ENCODE measurements at places on chromosomes 4 and X. TPM values are rescaled to one million over a fixed set of nuclear protein-coding genes. Genes with fewer than 3 reads are reported as not detected.

The FTHL17 gene
- total RNA-seq = not detected

The PIR gene
- 2.9 TPM for total RNA-seq

The THOC2 gene
- 60.0 TPM for total RNA-seq

The GYG2 gene
- total RNA-seq = 9.6 TPM

The TASL gene
- not detected for total RNA-seq

The ABCG2 gene
- total RNA-seq = 54.3 TPM

The FGD1 gene
- 7.1 TPM for total RNA-seq

The BEND4 gene
- total RNA-seq = 0.14 TPM

The TMEM35A gene
- total RNA-seq = 4.0 TPM

The RAB41 gene
- total RNA-seq = not detected

DNA sequence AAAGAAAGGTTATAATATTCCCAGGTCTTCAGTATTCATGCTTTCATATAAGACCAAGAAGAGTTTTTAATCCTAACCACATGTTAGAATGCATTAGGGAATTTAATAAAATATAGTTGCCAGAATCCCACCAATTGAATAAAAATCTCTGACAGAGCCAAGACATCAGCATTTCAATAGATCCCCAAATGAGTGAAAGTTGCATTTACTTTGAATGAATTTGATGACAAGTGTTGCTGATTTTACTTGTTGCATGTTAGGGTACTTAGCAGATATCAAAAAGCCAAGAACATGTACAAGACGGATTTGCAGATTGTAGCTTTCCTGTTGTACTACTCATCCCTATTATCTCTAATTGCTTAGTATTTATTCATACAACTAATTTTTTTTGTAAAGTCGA is 39.9 kb upstream of the PRR27 start:
- no peaks in the 10 kb centered on the region for H3K4me1 ChIP-seq
- no peak overlapping the region for H3K4me3 ChIP-seq
- no peak for DNase-seq
- H3K27ac ChIP-seq = no peak overlapping the region
- no peaks in the 10 kb centered on the region for H3K36me3 ChIP-seq

- H3K4me3 ChIP-seq = no peak overlapping the region
- no peaks in the 10 kb centered on the region for H3K4me1 ChIP-seq
- DNase-seq = no peak
These were observed 5.8 kb upstream of the UXT start for GRCh38 chrX:47664737-47665136.

DNA sequence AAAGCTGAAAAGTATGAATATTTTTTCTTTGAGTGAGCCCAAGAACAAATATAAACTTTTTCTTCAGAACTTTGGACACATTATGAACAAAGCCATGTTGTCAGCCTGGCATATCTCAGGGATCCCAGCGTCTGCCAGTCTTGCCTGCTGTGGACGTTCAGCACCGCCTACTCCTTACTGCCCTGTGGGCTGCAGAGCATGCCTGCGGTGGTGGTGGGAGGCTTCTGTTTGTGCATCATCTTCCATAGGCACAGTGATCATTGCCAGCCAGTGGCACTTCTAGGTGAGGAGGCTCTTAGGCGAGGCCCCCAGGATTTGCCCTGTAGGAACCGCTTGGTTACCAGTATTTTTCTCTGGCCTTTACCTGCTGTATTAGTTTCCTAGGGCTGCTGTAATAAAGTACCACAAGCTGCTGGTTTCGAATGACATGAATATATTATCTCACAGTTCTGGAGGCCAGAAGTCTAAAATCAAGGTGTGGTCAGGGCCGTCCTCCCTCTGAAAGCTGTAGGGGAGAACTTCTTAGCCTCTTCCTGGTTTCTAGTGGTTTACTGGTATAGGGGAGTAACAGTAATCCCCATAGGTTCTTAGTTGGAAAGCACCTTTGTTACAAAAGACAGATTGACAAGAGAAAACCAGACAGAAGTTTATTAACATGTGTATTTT is 15.4 kb downstream of the ANXA3 start:
- H3K4me3 ChIP-seq = no peak overlapping the region
- no peaks in the 10 kb centered on the region for H3K4me1 ChIP-seq
- DNase-seq = no peak

- H3K4me1 ChIP-seq = no peaks in the 10 kb centered on the region
- H3K27ac ChIP-seq = no peak overlapping the region
- DNase-seq = no peak
These were observed 53.3 kb downstream of the RGS12 start for GRCh38 chr4:3346146-3346545.

DNA sequence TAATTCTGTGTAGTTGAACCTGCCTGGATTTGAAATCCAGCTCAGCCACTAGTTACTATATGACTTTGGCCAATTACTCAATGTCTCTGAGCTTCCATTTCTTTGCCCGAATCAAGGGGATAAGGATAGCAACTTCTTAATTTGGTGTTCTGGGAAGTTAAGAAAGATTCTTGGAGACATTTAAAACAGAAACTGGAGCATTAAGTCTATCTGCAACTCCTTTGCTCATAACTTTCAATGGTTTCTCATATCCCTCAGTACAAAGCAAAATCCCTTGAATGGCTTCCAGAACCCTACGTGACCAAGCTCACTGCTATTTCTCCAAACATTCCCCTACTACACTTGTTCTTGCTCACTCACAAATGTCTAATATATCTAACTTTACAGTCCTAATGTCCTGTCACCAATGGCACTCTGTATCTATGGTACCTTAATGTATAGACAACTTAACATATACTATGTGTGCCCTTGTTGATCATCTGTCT is 849.1 kb upstream of the SLIT2 start:
- H3K27ac ChIP-seq = no peak overlapping the region
- H3K27me3 ChIP-seq = no peaks in the 10 kb centered on the region
- H3K36me3 ChIP-seq = no peaks in the 10 kb centered on the region
- DNase-seq = no peak
- H3K4me1 ChIP-seq = no peaks in the 10 kb centered on the region

GRCh38 chrX:100973411-100973810 is 3.9 kb downstream of the ARL13A start:
- H3K27ac ChIP-seq = no peak overlapping the region
- no peaks in the 10 kb centered on the region for H3K4me1 ChIP-seq
- H3K4me3 ChIP-seq = no peak overlapping the region
- DNase-seq = no peak
- no peaks in the 10 kb centered on the region for H3K36me3 ChIP-seq
- H3K27me3 ChIP-seq = no peaks in the 10 kb centered on the region

DNA sequence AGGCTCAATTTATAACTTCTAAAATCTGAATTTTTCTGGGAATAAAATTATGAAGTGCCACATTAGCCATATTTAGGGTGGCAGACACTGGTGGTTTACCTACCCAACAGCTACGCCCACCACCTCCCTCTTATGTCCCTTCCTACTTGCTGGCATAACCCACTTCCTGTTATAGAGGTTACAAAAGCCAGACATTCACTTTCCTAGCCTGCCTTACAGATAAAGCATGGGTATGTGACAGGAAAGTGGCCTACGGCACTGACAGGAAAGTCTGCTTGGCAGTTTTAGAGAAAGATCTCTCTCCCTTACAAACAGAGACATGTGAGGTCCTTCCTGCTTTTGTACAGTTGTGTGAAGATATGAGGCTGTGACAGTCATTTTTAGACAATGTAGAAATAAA is 12.4 kb downstream of the DDX53 start:
- H3K4me1 ChIP-seq = no peaks in the 10 kb centered on the region
- H3K4me3 ChIP-seq = no peak overlapping the region
- no peak overlapping the region for H3K27ac ChIP-seq
- no peak for DNase-seq
- H3K27me3 ChIP-seq = no peaks in the 10 kb centered on the region

GRCh38 chr4:142660728-142661127 is 185.4 kb downstream of the INPP4B start:
- H3K27me3 ChIP-seq = no peaks in the 10 kb centered on the region
- H3K4me3 ChIP-seq = no peak overlapping the region
- H3K4me1 ChIP-seq = no peaks in the 10 kb centered on the region
- no peak overlapping the region for H3K27ac ChIP-seq
- no peaks in the 10 kb centered on the region for H3K36me3 ChIP-seq

GRCh38 chr4:52098618-52099017 is 47.5 kb downstream of the SPATA18 start:
- H3K36me3 ChIP-seq = no peaks in the 10 kb centered on the region
- no peak for DNase-seq
- no peak overlapping the region for H3K27ac ChIP-seq
- H3K4me3 ChIP-seq = no peak overlapping the region
- H3K4me1 ChIP-seq = no peaks in the 10 kb centered on the region

- no peaks in the 10 kb centered on the region for H3K27me3 ChIP-seq
- no peaks in the 10 kb centered on the region for H3K4me1 ChIP-seq
- peak overlapping the region; percentile 13 for H3K27ac ChIP-seq
- no peak for DNase-seq
These were observed 250.8 kb downstream of the ARHGAP24 start for GRCh38 chr4:85725721-85726170.

DNA sequence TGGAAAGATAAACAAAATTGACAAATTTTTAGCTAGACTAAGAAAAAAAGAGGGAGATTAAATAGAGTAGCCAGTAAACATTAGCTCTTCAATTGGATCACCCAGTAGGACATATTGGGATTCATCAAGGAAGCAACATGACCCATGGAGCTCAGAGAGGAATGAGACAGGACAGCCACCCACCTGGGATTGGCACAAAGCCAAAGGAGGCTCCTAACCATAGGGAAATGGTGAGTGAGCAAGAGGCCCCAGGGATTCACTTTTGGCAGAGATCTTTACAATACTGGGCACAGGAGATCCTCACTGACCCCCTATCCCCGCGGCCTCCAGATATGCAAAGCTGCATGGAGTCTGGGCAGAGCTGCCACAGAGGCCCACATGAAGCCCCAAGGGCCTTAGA is 34.8 kb upstream of the CXCL6 start:
- H3K4me3 ChIP-seq = no peak overlapping the region
- no peak overlapping the region for H3K27ac ChIP-seq

- DNase-seq = no peak
- no peak overlapping the region for H3K27ac ChIP-seq
- H3K4me3 ChIP-seq = no peak overlapping the region
- no peaks in the 10 kb centered on the region for H3K4me1 ChIP-seq
- no peaks in the 10 kb centered on the region for H3K27me3 ChIP-seq
- no peaks in the 10 kb centered on the region for H3K36me3 ChIP-seq
These were observed 4.9 kb downstream of the ELF2 start for GRCh38 chr4:139171876-139172691.

GRCh38 chr4:184363258-184363657 is 111.1 kb downstream of the IRF2 start:
- DNase-seq = no peak
- H3K4me1 ChIP-seq = no peaks in the 10 kb centered on the region
- no peak overlapping the region for H3K4me3 ChIP-seq
- no peaks in the 10 kb centered on the region for H3K27me3 ChIP-seq

GRCh38 chr4:20474119-20474518 is 222.4 kb downstream of the SLIT2 start:
- H3K4me3 ChIP-seq = no peak overlapping the region
- H3K36me3 ChIP-seq = no peaks in the 10 kb centered on the region
- no peak for DNase-seq
- no peak overlapping the region for H3K27ac ChIP-seq
- no peaks in the 10 kb centered on the region for H3K27me3 ChIP-seq

GRCh38 chrX:119676949-119677653 is 15.9 kb downstream of the SEPTIN6 start:
- no peak for DNase-seq
- H3K27me3 ChIP-seq = no peaks in the 10 kb centered on the region
- no peak overlapping the region for H3K27ac ChIP-seq
- no peaks in the 10 kb centered on the region for H3K4me1 ChIP-seq

GRCh38 chr4:19348746-19349145 is 903.0 kb upstream of the SLIT2 start:
- DNase-seq = no peak
- H3K27ac ChIP-seq = no peak overlapping the region
- no peak overlapping the region for H3K4me3 ChIP-seq
- no peaks in the 10 kb centered on the region for H3K27me3 ChIP-seq
- no peaks in the 10 kb centered on the region for H3K36me3 ChIP-seq

- H3K27ac ChIP-seq = peak overlapping the region; percentile 45
- H3K4me3 ChIP-seq = no peak overlapping the region
- H3K27me3 ChIP-seq = no peaks in the 10 kb centered on the region
- H3K36me3 ChIP-seq = no peaks in the 10 kb centered on the region
- no peaks in the 10 kb centered on the region for H3K4me1 ChIP-seq
- peak; percentile 28 for DNase-seq
These were observed 164.7 kb upstream of the SLC7A11 start for GRCh38 chr4:138406876-138407275.

GRCh38 chrX:22660756-22661155 is 339.0 kb upstream of the DDX53 start:
- no peak overlapping the region for H3K27ac ChIP-seq
- H3K27me3 ChIP-seq = no peaks in the 10 kb centered on the region
- no peaks in the 10 kb centered on the region for H3K36me3 ChIP-seq
- no peaks in the 10 kb centered on the region for H3K4me1 ChIP-seq

- no peak for DNase-seq
- H3K4me1 ChIP-seq = no peaks in the 10 kb centered on the region
- no peaks in the 10 kb centered on the region for H3K36me3 ChIP-seq
- no peak overlapping the region for H3K4me3 ChIP-seq
- no peaks in the 10 kb centered on the region for H3K27me3 ChIP-seq
These were observed 59.7 kb upstream of the VCX3B start for GRCh38 chrX:8404926-8405325.

- no peaks in the 10 kb centered on the region for H3K4me1 ChIP-seq
- H3K27me3 ChIP-seq = no peaks in the 10 kb centered on the region
- no peak for DNase-seq
- no peak overlapping the region for H3K4me3 ChIP-seq
These were observed 24.2 kb downstream of the GPRIN3 start for GRCh38 chr4:89283226-89284009.

DNA sequence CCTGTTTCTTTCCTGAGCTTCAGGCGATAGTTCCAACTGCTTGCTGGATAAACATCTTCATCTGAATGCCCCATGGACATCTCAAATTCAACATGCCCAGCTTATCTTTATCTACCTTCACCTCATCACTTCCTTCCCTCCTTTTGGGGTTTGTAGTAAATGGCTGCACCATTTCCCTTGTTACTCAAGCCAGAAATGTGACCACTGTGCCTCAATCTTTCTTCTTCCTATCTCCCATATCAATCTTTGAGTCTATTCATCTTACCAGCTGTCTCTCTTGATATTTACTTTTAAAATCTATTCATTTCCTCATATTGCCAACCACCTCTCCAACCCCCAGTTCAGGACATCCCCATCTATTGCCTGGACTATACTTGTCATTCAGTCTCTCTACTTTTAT is 155.4 kb downstream of the PPA2 start:
- H3K4me1 ChIP-seq = no peaks in the 10 kb centered on the region
- no peak overlapping the region for H3K27ac ChIP-seq
- H3K36me3 ChIP-seq = no peaks in the 10 kb centered on the region
- no peak for DNase-seq

GRCh38 chr4:134126000-134126560 is 75.5 kb downstream of the PABPC4L start:
- H3K4me1 ChIP-seq = no peaks in the 10 kb centered on the region
- no peak overlapping the region for H3K4me3 ChIP-seq
- DNase-seq = no peak
- no peak overlapping the region for H3K27ac ChIP-seq

DNA sequence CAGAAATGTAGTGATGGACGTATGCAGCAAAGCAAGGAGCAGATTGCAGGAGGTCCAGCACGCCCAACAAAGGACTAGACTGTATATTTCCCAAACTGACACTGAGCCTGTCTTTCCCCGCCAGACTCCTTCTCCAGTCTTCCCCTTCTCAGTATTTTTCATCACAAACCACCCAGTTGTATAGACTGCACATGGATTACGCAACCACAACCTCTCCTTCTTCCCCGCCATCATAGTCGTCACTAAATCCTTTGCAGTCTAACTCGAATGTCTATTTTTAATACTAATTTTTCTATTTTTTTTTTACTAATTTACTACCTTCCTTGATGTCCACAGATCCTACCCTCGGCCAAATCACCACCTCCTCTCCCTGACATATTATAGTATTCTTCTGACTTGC is 105.4 kb downstream of the MTNR1A start:
- no peak for DNase-seq
- H3K4me1 ChIP-seq = no peaks in the 10 kb centered on the region
- H3K36me3 ChIP-seq = no peaks in the 10 kb centered on the region
- H3K27ac ChIP-seq = no peak overlapping the region
- no peaks in the 10 kb centered on the region for H3K27me3 ChIP-seq
- H3K4me3 ChIP-seq = no peak overlapping the region
